ENCODE measurements at places on chromosomes 5 and 9.

- DNase-seq = no peak
Observed at GRCh38 chr5:151819830-151820229, 48.1 kb downstream of the G3BP1 start.

GRCh38 chr5:93674866-93675459 lies 66.4 kb downstream of the POU5F2 start:
- no peak for DNase-seq

- DNase-seq = no peak
Observed at GRCh38 chr5:142846406-142846805, 76.2 kb downstream of the ARHGAP26 start.

DNA sequence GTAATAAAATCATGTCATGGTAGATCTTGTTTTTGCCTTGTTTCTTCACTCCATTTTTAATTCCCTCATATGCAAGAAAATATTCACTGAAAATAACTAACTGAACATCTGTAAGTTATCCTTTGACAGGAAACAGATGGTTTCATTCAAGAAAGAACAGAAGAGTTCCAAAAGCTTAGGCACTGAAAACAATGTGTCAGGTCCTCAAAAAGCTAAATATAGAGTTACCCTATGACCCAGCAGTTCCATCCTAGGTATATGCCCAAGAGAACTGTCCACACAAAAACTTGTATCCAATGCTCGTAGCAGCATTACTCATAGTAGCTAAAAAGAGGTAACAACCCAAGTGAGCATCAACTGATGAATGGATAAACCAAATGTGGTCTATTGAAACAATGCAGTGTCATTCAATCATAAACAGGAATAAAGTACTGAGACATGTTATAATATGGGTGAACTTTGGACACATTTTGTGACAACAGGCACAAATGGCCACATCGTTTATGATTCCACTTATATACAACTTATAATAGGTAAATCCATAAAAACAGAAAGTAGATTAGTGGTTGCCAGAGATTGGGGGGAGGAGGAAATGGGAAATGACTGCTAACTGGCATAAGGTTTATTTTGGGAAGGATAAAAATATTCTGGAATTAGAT lies 231.0 kb downstream of the FRMD3 start:
- DNase-seq = no peak

- DNase-seq = no peak
Observed at GRCh38 chr5:4639946-4640345, 500.2 kb upstream of the ADAMTS16 start.

- DNase-seq = no peak
Observed at GRCh38 chr9:120474591-120475243, 105.2 kb downstream of the CDK5RAP2 start.

GRCh38 chr9:1046639-1047572 lies 3.3 kb upstream of the DMRT2 start:
- no peak for DNase-seq

GRCh38 chr9:70413464-70413798 lies 1.0 kb downstream of the KLF9 start:
- peak; percentile 9 for DNase-seq

DNA sequence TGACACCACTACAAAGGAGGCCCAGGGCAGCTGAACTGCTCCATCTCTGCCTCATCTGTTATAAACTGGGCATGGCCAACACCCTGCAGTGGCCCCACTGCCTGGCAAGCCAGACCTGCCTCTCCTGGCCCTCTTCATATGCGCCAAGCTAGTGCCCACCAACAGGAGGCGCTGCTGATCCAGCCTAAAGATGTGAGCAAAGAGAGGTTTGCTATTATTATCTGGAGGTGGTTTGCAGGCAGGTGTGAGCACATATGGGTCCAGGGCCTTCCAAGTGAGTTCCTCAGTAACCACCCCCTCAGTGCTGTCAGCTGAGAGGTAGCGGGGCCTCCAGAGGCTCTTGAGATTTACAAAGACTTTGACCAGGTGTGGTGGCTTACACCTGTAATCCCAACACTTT lies 232.2 kb downstream of the SYK start:
- DNase-seq = peak; percentile 12

- DNase-seq = no peak
Observed at GRCh38 chr9:131889437-131890251, 149.8 kb upstream of the RAPGEF1 start.

DNA sequence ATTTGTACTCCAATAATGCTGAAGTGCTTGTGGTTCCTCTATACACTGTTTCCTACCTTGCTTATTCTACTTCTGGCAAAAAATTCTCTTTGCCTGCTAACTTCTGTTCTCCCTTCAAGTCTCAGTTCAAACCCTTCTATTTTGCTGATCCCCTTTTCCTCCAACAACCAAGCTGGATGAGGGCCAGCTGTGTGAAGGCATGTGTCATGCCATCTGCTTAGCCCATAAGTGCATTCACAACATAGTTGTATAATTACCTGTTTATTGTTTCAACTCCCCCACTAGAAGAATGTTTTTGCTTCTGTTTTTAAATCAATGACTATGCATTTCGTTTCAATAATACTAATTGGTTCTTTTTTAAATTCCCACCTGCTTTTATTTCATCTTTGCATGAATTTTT lies 1951.4 kb upstream of the WWC1 start:
- DNase-seq = no peak

All from activated CD8-positive, alpha-beta memory T cell treated with anti-CD3 and anti-CD28 coated beads for 4 hours (primary cell).